CD8-positive, alpha-beta memory T cell (primary cell): ENCODE measurements at places on chromosomes 1 and 21. TPM values are rescaled to one million over a fixed set of nuclear protein-coding genes. Genes with fewer than 3 reads are reported as not detected.

DNA sequence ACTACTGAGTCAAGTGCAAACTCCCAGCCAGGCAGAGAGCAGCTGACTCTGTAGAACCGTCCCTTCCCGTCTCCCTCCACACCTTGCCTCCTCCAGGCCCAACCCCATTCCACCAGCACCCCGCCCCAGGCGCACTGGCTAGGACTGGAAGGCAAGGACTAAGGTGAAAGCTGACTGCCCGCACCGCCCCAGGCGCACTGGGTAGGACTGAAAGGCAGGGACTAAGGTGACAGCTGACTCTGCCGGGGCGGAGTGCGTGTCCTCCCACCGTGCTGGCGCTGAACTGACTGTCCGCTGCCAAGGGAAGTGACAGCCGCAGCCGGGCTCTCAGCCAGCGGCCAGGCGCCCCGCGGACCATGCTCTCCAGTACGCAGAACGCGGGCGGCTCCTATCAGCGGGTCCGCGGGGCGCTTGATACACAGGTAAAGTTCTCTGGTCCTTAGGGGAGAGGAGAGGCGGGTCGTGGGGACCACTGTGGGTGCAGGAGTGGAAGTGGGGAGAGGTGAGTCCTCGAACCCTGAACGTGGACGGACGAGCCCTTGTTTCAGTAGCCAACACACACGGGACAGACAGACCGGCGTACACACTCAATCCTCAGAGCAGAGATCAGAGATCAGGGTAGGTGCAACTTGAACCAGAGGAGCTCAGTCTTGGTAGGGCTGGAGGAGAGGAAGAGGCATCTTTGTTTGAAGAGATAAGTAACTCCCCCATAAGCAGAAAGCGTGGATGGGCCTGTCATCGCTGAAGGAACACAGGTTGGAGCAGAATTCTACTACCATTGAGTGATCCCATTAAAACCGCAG lies 58.0 kb downstream of the RBM11 start:
- no peak for DNase-seq

GRCh38 chr21:31343680-31344480 lies at the start of gene TIAM1:
Gene TIAM1 (minus strand): TSS chr21:31344261. CDS start chr21:31266972, 77,289 bp downstream.
- no peak for DNase-seq

- DNase-seq: no peak
Measured at GRCh38 chr1:216952864-216953263, 229.6 kb upstream of the ESRRG start.

GRCh38 chr1:176794897-176795508 lies 332.0 kb downstream of the PAPPA2 start:
- DNase-seq: no peak

GRCh38 chr1:33260439-33260838 lies 4.1 kb downstream of the ZNF362 start:
- DNase-seq: no peak

- DNase-seq: no peak
Measured at GRCh38 chr1:7481194-7481593, 289.9 kb upstream of the VAMP3 start.

- DNase-seq: no peak
Measured at GRCh38 chr1:30332116-30333094, 391.0 kb downstream of the MATN1 start.

The CSMD2 gene
- polyA plus RNA-seq: not detected

The TSPAN1 gene
- not detected for polyA plus RNA-seq

The ENAH gene
- not detected for polyA plus RNA-seq

The FAM110D gene
- not detected for polyA plus RNA-seq
